ENCODE measurements at places on chromosomes 11 and 22.

DNA sequence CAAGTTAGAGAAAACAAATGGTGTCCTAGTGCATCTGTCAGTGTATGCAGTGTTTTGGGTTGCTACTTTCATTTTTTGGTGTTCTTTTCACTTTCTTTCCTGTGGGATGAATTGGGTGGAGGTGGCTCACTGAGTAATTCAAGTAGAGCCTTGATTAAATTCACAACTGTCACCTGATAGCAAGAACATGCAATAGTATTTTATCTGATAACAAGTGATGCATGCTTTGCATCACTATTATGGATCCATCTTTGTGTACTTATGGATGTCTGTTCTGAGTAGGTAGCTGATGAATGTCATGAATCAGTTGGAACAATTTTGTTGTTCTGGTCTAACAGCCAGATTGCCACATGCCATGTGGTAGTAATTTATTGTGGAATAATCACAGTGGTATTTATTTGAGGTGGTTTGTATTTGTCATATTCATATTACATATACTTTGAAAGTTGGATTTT, 87.5 kb downstream of the DDX10 start:
- no peak for DNase-seq

DNA sequence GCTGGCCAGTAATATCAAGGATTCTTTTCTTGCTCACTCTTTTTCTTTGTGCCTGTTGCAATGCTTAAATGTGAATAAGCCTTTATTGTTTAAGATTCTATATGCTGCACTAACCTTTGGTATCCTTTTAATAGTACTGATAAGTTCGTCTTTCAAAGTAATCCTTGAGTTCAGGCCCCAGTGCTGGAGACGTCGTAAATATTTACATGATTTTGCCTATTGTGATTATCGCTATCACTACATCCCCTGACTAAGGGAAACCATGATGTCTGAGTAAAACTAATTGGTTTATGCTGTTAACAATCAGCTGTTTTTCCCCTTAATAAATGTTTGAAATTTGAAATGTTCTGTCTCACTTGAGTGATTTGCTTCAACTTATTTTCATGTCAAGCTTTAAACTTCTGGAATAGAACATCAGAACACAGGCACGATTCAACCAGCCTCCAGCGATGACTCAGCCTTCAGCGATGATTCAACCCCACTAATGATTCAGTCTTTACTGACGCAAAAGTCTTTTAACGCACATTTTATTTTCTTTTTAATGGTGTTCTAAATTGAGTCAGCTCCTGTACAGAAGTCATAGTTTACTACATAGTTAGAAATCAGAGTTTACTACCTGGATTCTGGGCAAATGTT, 3.9 kb downstream of the HTATIP2 start:
- DNase-seq: peak; percentile 82

- DNase-seq: no peak
Observed at GRCh38 chr22:38311323-38311620, 6.0 kb downstream of the CSNK1E start.

GRCh38 chr11:122715548-122716440, 60.3 kb downstream of the UBASH3B start:
- DNase-seq: no peak

DNA sequence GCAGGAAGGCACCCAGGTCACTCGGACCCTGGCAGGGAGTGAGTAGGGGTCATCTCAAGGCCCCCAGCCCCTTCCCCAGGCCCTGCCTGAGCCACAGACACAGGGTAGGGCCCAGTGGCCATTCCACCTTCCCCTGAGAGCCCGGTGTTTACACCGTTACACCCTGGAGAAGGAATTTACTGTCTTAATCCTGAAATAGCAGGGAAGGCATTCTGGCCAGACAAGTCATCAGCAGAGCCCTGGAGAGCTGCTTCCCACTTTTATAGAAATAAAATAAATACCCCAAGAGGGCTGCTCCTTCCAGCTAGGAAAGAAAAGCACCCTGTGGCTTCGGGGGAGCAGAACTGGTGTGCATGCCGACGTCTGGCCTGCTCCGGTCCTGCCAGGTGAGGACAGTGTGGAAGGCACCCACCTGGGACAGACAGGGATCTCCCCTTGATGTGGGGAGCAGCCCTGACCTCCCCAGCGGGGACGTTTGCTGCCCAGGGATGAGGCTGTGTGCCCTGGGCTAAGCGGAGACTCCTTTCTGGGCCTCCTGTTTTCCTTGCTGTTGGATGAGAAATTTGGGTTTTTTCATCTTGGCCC, 180.0 kb downstream of the MN1 start:
- no peak for DNase-seq

DNA sequence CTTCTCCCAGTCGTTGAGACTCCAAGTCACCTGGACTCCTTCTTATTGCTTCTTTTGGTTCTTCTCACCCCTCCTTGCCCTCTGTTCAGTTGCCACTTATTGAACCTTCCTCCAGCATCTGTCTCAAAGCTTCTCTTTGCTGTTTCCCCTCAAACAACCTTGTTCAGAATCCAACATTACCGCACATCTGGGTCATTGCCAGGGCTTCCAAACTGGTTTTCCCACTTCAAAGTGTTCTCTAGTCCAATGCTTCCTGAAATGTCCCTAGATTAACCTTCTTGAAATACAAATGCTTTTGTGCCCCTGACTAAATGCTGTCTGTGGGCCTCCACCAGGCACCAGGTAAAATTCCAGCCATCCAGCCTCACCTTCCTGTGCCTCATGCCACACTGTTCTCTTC, 100.8 kb upstream of the TTC12 start:
- DNase-seq: no peak

All from SW 1271 (cell line).